ENCODE measurements at places on chromosomes 16 and 17.
A peak's percentile ranks its signal among the peaks of the same experiment; 100 is the strongest.

DNA sequence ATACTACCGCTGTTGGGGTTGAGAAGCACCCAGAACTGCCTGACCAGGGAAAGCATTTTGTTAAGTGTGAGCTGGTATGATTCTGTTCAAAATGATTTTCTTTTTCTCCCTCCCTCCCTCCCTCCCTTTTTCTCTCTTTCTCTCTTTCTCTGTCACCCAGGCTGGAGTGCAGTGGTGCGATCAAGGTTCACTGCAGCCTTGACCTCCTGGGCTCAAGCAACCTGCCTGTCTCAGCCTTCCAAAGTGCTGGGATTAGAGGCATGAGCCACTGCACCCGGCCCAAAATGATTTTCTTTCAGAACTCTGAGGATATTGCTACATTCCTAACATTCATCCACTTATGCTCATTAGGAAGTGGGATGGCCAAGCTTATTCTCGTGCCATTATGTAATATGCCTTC, 41.3 kb downstream of the SLC47A1 start:
- no peak for DNase-seq

DNA sequence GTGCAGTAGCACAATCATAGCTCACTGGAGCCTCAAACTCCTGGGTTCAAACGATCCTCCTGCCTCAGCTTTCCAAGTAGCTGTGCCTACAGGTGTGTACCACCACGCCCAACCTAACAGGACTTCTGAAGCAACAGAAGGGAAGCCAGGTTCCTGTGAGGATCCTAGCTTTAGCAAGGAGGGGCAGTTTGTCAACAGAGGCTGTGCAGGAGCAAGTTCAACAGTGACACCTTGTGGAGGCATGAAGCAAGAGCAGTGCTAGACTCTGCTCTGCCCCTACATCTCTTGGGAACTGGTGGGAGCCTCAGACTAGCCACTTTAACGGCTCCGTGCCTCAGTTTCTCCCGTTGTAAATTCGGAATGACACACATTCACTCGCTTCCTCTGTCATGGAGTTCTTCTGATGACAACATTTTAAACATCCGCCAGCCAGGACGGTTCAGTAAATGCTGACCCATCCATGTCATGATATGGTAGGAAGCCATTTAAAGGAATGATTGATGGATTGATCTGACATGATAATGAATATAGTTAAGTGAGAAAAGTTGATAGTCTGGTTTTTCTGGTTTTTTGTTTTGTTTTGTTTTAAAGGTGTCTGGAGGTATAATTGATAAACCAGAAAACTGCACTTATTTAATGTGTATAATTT, 218.7 kb downstream of the MRTFB start:
- DNase-seq: no peak

DNA sequence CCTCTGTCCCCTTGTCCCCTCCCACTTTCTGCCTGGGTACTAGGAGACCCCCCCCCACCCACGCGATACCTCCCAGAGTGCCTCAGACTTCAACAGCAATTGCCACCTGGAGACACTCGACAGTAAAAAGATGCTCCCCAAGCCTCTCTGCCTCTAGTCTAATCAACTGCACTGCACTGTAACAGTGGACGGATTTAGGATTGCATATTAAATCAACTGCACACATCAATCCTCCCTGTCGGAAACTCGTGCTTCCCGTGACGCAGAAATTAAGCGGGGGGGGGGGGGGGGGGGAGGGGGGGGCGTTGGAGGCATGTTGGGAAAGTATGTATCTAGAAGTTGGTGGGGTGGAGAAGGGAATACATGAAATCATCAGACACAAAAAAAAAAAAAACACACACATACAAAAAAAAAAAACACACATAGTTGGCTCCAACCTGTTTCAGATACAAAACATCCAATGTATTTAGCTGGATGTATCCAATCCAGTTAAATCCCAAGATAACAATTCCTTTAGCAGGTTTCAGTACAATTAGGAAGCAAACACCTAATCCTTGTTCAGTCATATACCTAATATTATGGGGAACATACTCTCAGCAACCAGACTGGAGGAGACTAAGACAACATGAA, 29.7 kb downstream of the FAM222B start:
- DNase-seq: peak; percentile 19

GRCh38 chr17:81419886-81420768, 24.9 kb downstream of the BAHCC1 start:
- DNase-seq: no peak

GRCh38 chr17:58527949-58528348, 13.5 kb upstream of the MTMR4 start:
- DNase-seq: no peak

GRCh38 chr16:46717692-46718091, 28.2 kb downstream of the ORC6 start:
- no peak for DNase-seq

GRCh38 chr17:76679239-76679638, 31.5 kb downstream of the MXRA7 start:
- no peak for DNase-seq

DNA sequence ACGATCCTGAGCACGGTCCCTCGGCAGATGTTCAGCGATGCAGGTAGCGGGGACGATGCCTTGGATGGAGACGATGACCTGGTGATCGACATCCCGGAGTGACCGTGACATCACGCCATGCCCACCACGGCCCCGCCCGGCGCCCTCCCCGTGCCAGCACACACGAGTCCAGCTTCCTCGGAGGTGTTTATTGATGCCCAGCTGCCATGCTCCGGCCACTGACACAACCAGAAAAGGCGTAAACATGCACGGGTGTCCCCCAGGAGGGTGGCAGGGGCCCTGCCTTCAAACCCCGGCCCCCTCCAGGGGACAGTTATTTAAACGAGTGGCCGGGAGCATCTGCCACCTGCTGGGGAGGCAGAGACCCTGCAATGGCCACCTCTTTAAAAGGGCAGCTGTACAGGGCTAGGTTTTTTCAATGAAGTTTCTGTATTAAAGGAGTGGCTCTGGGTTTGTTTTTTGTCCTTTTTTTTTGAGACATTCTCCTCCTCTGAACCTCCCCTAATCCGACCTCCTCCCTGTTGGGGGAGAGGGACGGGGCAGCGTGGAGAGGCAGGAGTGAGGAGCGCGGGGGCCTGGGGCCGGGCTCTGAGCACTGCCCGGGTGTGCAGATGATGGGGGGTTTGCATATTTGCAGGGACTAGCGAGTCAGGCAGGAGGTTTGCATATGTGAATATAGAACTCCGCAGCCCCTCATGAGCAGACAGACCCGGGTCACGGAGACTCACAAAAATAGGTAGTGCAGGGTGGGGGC, 5.3 kb downstream of the DOC2A start:
- DNase-seq: peak; percentile 5

GRCh38 chr17:63455417-63455816, 9.3 kb upstream of the CYB561 start:
- no peak for DNase-seq

GRCh38 chr17:63675607-63676546, 24.0 kb downstream of the LIMD2 start:
- DNase-seq: no peak

Data from fibroblast of skin of left biceps (primary cell).